ENCODE measurements at places on chromosomes 12 and 14.

GRCh38 chr12:14417715-14418114 is 52.2 kb downstream of the ATF7IP start:
- H3K27me3 ChIP-seq, result no peaks in the 10 kb centered on the region
- H3K27ac ChIP-seq, result no peak overlapping the region
- no peaks in the 10 kb centered on the region for H3K4me1 ChIP-seq

GRCh38 chr14:90168425-90169105 is 87.8 kb upstream of the PSMC1 start:
- no peak overlapping the region for H3K27ac ChIP-seq
- H3K4me3 ChIP-seq, result no peak overlapping the region
- no peaks in the 10 kb centered on the region for H3K27me3 ChIP-seq
- no peak for DNase-seq

GRCh38 chr12:86015026-86015425 is 140.9 kb downstream of the NTS start:
- no peaks in the 10 kb centered on the region for H3K36me3 ChIP-seq
- no peak overlapping the region for H3K27ac ChIP-seq
- H3K4me1 ChIP-seq, result no peaks in the 10 kb centered on the region
- no peak for DNase-seq

DNA sequence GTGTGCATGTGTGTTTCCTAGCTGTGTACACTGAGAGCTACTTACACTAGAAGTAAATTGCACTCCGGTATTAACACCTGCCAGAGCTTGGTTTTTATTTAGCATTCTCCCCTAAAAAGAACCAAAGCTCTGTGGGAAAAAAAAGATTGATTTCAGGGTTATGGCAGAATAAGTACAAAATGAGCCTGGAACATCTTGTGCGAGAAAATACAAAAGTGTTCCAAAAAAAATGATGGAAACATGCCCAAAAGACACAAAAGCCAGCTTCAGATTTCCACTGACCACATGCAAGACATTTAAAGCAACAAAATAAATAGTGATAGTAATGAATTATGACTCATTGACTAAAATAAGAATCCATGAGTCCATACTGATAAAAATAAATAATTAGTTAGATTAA is 188.3 kb downstream of the GXYLT1 start:
- DNase-seq, result no peak
- no peaks in the 10 kb centered on the region for H3K36me3 ChIP-seq
- H3K4me3 ChIP-seq, result no peak overlapping the region
- H3K27ac ChIP-seq, result no peak overlapping the region

DNA sequence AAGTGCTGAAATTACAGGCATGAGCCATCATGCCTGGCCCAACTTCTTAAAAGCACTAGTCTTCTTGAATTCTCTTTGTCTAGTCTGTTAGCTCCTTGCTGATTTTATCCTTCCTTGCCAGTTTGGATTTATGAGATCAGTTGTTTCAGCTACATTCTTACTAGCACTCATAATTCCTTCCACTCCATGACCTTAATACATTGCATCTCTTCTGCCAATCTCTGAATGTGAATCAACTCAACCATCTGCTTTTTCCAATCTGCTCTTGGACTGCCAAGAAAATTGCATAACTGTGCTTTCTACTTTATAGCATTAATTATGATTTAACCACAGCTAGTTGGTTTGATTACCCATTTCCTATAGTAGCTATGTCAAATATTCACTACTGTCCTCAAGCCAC is 14.9 kb upstream of the HEATR5A start:
- H3K27ac ChIP-seq, result peak overlapping the region; percentile 35
- no peak overlapping the region for H3K4me3 ChIP-seq
- no peaks in the 10 kb centered on the region for H3K4me1 ChIP-seq
- no peaks in the 10 kb centered on the region for H3K36me3 ChIP-seq
- DNase-seq, result no peak

DNA sequence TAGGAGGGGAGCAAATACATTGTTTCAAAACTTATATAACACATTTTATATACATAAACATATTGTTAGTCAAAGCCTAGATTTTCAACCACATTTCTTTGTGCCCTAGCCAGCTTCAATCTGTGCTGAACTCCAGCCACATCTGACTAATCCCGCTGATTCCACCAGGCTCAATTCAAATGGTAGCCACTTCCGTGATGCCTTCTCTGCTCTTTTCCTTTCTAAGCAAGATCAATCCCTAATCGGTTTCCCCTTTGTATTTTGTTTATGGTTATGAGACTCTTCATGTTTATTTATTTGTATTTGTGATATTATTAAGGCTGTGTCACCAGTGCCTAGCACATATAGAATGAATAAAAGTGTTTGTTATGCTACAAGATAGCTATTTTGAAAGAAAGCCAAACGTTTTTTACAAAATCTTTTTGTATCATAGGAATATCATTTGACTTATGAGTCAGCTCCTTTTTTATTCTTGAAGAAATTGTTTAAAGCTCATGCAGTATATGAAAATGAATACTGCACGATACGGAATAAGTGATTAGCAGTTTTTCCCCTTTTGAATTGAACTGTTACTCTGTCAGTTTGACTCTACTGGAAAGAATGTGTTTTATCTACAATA is 110.2 kb downstream of the PLEKHA5 start:
- H3K4me3 ChIP-seq, result no peak overlapping the region
- no peaks in the 10 kb centered on the region for H3K36me3 ChIP-seq
- no peak for DNase-seq
- H3K27ac ChIP-seq, result no peak overlapping the region
- no peaks in the 10 kb centered on the region for H3K27me3 ChIP-seq

All from breast epithelium (tissue), 4 donors.